ENCODE measurements at places on chromosomes 3 and 15. TPM values are rescaled to one million over a fixed set of nuclear protein-coding genes. Genes with fewer than 3 reads are reported as not detected.

The FGF7 gene
- total RNA-seq: 34.8 TPM

The GOLGA6A gene
- total RNA-seq: not detected

The GPR160 gene
- 0.28 TPM for total RNA-seq

DNA sequence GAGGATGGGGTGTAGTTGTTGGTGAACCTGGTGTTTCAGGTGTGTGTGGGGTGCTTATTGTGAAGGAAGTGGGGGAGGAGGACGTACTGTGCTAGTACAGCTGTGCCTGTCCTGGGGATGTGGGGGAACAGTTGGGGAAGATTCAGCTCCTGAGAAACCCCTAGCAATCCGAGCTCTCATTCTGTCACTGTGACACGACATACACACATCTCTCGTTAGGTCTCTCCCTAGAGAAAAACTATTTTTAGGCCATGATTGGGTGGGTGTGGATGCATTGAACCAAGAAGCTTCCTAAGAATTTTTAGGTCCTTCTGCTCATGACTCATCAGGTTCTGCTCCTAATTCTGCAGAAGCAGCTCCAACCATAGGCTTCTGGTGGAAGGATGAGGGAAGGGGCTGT, 54.3 kb downstream of the SLC30A4 start:
- DNase-seq: no peak

- DNase-seq: no peak
Measured at GRCh38 chr3:101253396-101253795, 67.0 kb downstream of the IMPG2 start.

DNA sequence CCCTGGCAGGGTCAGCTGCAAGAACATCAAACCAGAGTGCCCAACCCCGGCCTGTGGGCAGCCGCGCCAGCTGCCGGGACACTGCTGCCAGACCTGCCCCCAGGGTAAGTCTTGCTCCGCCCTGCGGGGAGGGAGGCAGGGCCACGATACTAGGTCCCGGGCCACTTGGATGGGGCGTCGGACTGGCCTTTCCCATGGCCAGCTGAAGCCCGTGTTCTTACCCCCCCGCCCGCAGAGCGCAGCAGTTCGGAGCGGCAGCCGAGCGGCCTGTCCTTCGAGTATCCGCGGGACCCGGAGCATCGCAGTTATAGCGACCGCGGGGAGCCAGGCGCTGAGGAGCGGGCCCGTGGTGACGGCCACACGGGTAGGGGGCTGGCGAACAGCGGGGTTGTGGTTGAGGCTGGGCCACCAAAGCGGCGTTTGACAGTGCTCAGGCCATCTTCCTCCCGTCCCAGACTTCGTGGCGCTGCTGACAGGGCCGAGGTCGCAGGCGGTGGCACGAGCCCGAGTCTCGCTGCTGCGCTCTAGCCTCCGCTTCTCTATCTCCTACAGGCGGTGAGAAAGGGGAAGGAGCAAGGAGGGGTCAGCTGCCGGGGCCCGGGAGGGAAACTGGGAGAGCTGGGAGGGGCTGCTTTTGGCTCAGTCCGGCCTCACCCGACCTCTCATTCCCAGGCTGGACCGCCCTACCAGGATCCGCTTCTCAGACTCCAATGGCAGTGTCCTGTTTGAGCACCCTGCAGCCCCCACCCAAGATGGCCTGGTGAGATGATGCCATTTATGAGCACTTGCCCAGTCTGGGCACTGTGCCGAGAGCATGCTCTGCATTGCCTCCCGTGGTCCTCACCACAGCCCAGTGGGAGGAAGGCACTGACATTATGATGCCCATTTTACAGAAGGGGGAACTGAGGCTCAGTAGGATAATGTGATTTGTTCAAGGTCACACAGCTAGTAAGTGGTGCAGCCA, 1.7 kb downstream of the CHRD start:
- DNase-seq: no peak

GRCh38 chr3:64837126-64837738, 149.4 kb upstream of the ADAMTS9 start:
- no peak for DNase-seq

DNA sequence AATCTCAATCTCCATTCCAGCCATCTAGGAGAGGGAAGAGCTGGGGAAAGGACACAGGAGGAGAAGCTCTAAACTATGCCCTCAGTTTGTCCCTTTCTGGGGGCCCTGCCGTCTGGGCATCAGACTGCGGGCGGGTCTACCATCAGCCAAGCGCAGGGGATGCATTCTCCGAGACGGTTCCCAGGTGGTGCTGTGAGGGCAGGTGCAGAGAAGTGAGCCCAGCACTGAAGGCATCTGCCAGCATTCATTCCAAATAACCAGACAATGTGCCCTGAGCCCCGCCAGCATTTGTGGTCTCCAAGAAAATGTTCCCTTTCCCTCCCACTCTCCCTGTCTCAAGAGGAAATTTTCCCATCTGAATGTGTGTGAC, 265.7 kb downstream of the XXYLT1 start:
- DNase-seq: no peak

GRCh38 chr15:39059917-39060316, 495.3 kb upstream of the RASGRP1 start:
- DNase-seq: peak; percentile 71

DNA sequence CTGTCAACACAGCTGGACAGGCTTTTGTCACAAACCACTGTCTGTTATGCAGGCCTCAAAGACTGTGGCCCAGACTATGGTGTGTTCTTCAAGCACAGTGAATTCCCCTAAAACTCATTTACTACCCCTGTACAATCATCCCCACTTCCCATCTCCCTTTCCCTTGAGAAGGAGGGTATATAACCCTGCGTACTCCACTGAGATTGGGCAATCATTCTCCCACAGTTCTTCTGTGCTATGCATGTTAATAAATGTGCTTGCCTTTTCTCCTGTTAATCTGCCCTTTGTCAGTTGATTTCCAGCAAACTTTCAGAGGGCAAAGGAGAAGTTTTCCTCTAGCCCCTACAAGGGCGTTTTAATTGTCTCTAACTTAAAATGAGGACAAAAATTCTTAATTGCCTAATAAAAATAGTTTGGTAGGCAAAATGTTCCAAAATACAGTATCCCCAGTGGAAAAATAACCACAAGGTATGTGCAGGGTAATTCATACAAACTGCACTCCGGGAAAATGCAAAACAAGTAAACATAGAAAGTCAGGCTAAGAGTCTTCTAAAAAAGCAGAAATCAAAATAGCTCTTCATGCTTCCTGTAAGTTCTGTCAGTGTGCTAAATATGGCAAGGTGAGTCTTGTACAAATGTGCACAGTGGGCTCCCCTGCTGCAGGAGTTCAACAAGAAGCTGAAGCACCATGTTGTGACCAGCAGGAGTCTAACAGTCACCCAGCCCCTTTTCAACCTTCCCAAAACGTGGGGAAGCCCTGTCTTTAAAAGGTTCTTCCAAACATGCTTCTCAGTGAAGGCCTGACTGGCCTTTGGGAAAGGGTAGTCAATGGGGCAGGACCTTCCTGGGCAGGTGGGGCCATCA, 10.2 kb downstream of the ATP10A start:
- DNase-seq: no peak

GRCh38 chr15:52104532-52105004, 8.0 kb downstream of the BCL2L10 start:
- DNase-seq: no peak

- DNase-seq: no peak
Measured at GRCh38 chr3:160554980-160555379, 10.4 kb downstream of the KPNA4 start.

GRCh38 chr15:90838139-90838538, 30.2 kb upstream of the FURIN start:
- DNase-seq: no peak

DNA sequence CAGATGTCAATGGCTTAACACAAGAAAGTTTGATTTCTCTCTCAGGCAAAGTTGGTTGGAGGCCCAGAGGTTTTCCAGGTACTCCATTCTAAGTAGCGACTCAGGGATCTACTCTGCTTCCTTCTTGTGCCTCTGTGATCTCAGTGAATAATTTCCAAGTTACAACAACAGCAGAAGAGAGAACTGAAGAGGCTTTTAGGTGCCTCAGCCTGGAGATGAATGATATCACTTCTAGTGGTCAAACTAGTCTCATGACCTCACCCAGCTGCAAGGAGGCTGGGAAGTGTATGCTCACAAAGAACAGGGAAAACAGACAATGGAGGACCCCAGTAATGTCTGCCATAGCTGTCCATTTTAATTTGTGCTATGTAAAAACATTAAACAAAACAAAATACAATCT, 4.6 kb upstream of the PRICKLE2 start:
- peak; percentile 78 for DNase-seq

- DNase-seq: peak; percentile 63
Measured at GRCh38 chr3:59535791-59536221, 486.0 kb upstream of the CFAP20DC start.

DNA sequence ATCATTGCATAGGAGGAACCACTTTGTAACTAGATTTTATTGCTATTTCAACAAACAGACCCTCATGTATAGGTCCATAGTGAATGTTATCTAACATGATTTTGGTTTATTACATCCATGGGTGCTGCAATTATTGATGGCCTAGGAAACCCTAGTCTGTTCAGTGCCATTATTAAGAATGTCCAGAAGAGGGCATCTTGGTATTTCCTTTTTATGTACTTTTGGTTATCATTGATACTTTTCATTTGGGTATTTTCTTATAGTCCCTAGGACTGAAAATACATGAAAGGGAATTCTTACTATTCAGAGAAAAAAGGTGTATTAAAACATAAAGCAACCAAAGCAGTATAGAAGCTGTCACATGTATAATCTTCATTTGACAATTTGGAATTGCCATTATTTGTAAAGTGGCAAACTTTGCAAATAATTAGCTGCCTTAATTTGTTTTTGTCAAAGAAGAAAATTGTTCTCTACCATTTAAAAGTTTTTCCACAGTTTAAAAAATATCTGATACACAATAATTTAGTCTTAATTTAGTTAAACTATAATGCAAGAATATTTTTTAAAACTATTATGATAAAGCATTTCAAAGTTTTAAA, 48.7 kb downstream of the CNOT10 start:
- peak; percentile 44 for DNase-seq

DNA sequence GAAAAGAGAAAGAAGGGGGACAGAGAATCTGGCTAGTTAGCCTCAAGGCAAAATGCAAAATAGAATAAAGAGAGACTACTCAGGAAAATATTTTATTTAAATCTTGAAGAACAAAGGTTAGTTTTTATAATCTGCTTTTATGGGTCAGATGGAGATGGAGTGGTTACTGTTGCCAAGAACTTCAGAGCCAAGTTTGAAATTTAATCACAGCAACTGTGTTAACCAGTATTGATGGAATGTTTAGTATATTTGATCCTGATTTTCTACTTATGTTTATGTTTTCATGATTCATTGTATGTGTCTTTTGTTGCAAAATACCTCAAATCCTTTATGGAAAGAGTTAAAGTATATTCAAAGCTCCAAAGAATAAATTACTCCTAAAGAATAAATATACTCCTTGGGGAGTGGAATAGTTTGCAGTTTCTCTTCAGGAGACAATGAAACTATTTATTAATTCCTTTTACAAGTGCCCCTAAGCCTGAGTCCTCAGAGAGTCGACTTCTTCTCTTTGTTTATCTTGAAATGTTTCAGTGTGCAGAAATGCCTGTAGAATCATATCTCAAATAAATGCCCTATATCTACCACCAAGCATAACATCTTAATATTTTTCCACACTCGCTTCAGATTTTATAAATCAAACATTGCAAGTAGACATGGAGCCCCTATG, 60.9 kb upstream of the THSD4 start:
- peak; percentile 56 for DNase-seq

- DNase-seq: no peak
Measured at GRCh38 chr3:159748425-159748824, 240.2 kb upstream of the IL12A start.

DNA sequence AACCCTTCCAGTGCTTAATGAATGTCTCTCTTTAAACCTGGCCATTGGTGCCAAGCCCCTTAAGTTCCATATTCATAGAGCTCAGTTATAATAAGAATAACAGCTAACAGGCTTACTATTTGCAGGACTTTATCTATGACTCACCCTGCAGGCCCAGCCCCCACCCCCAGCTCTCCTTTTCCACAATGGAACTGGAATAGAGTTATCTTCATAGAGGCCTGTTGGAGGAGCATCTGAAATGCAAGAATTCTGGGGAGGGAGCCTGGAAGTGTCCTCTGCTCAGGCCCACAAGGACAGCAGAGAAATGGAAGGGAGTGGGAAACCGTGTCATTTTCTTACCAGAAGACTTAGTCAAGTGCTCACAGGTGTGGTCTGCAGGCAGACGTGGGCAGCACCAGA, 52.8 kb downstream of the SEMA5B start:
- DNase-seq: peak; percentile 54

DNA sequence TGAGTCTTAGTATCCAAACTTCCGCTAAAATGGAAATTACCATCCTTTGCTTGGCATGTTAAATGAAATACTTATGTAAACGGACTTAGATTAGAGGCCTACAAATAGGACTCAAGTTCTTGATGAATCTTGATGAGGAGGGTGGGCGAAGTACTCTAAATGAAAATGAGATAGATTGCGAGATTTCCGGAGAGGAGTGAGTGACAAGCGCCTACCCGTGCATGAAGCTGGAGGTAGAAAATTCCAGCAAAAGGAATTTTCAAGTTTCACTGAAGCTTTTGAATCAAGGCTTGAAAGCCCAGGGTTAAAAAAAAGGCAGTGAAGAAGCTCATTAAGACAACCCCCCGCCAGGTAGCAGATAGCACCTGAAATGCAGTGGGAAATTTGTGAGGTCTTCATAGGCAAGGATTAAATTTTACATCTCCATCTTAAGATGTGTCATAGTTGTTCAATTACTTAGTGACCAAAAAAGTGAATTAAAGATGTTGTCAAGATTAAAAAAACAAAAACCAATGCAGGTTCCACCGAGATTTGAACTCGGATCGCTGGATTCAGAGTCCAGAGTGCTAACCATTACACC, 655 bp upstream of the RAB11A start:
- no peak for DNase-seq

DNA sequence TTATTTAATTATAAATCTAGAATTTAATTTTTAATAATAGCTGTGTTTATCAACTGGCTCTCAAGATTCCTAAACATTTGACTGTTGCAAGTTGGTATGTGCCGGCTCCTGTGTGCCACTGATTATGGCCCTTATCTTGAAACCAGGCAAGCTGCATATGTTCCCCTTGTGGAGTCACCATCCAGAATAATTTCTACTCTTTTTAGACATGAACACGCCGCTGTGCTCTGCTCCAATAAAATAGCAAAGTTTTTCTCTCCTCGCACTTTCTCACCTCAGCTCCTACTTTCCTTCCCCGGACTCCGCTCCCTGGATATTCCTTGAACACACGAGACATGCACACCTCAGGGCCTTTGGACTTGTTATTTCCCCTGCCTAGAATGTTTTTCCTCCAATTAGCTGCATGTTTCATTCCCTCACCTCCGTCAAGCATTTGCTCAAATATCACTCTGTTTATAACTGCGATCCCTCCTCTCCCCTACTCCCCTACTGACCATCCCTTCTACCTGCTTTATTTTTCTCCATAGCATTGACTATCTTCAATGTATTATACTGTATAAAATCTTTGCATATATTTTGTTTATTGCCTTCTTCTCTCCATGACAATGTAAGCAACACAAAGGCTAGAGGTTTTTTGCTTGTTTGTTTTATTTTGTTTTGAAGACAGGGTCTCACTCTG, 26.1 kb upstream of the ERICH6 start:
- DNase-seq: no peak

GRCh38 chr3:11548721-11549131, 95.0 kb downstream of the VGLL4 start:
- DNase-seq: peak; percentile 73
